ENCODE measurements at places on chromosomes 1 and 21. TPM values are rescaled to one million over a fixed set of nuclear protein-coding genes. Genes with fewer than 3 reads are reported as not detected.

C21orf91 gene
- total RNA-seq = 5.9 TPM

OXCT2 gene
- total RNA-seq = 0.23 TPM

THEM5 gene
- total RNA-seq = not detected

CCDC27 gene
- 0.47 TPM for total RNA-seq

EVA1C gene
- total RNA-seq = 0.66 TPM

SPRR2G gene
- not detected for total RNA-seq

TMEM269 gene
- 0.43 TPM for total RNA-seq

SLC5A9 gene
- total RNA-seq = 0.20 TPM

MYOG gene
- total RNA-seq = not detected

C21orf58 gene
- 2.2 TPM for total RNA-seq

CLIC6 gene
- total RNA-seq = 0.06 TPM

CNR2 gene
- total RNA-seq = 0.10 TPM

Data from motor neuron (in vitro differentiated cells).